Stimulated activated effector memory CD8-positive, alpha-beta T cell treated with anti-CD3 and anti-CD28 coated beads, Interleukin-12 subunit alpha, Interleukin-12 subunit beta, amount 100 ng/mL, for 72 hours (primary cell): ENCODE measurements at places on chromosomes 1 and 21.

GRCh38 chr1:7253988-7254587 is 468.8 kb downstream of the CAMTA1 start:
- DNase-seq, result no peak

GRCh38 chr1:228958121-228958520 is 222.8 kb downstream of the RHOU start:
- no peak for DNase-seq

DNA sequence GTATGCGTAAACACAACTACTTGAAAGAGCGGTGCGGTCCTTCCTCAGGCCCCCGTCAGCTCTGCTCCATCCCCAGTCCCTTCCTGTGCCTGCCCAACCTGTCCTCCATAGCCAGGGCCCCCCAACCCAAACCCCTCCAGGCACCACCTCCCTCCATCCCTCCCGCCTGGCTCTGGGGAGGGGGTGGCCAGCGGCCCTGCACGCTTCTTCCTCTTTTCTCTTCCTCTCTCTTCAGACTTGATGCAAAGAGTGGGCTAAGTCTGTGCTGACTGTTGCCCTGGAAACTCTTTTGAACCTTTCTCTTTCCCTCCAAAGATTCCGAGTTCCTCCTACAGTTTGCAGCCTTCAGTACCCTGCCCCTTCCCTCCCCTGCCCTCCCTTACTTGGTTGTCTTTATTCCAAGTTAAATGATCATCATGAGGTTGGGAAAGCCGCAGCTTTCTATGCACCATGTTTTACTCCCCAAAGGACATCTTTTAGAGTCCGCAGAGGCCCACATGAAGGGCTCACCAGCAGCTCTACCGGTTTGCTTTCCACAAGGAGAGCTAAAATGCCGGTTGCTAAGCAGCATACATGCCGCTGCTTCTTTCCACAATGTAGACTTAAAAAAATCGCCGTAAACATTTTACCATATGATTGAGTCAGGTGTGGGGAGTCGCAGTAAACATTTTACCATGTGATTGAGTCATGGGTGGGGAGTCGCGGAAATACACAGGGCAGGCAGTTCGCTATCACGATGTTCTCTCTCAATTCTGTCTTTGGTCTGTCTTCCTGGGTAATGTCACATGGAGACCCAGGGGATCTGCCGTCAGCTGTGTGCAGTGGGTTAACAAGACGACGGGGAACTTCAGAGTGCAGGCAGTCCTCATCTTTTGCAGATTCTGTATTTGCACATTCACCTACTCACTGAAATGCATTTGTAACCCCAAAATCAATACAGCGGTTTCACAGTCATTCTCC is 525.3 kb downstream of the KIF26B start:
- no peak for DNase-seq

- DNase-seq, result no peak
Measured at GRCh38 chr1:206826394-206826793, 39.0 kb upstream of the IL20 start.
